ENCODE measurements at places on chromosomes 3 and 15.
A peak's percentile ranks its signal among the peaks of the same experiment; 100 is the strongest.

- no peak for DNase-seq
Observed at GRCh38 chr3:170765419-170766078, 104.4 kb downstream of the RPL22L1 start.

GRCh38 chr3:56955492-56956111 is 104.9 kb upstream of the SPATA12 start:
- no peak for DNase-seq

- DNase-seq, result no peak
Observed at GRCh38 chr3:49279376-49279775, 2.3 kb upstream of the C3orf62 start.

- no peak for DNase-seq
Observed at GRCh38 chr3:113439606-113440005, 1.7 kb downstream of the CFAP44 start.

- DNase-seq, result no peak
Observed at GRCh38 chr15:70142072-70142321, 44.3 kb upstream of the TLE3 start.

DNA sequence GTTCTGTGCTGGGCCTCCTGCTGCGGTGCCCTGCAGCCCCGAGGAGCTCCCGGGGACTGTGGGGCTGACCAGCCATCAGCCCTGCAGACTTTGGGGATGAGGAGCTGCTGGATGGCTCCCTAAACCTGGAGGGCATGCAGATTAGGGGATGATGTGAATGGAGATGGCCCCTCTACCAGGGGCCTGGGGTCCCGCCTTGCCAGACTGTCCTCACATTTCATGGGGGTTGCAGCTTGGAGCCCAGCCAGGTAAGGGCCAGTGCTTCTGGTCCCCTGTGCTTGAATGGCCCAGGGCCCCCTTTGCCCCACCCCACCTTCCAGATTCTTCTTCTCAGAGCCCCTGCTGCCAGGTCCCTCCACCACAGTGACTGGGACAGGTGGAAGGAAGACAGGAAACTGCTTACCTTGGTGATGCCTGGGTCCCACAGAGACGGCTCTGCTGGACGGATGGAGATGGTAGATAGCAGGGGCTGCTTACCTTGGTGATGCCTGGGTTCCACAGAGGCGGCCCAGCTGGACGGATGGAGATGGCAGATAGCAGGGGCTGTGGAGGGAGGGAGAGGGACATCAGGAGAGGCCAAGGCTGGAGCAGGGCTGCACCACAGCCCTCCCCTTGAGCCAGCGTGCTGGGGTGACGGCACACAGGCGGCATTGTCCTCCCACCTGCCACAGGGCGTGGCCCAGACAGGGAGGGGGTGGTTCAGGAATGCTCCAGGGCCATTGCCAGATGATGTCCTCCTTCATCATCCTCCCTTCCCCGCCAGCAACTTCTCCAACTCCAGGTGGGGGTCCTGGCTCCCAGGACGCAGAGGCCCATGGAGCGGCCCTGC is at the start of gene SPTBN5:
SPTBN5 (minus strand) TSS at position 632 of the 829 bp plus-strand sequence; CDS start at position 76, 556 bp downstream.
- no peak for DNase-seq

DNA sequence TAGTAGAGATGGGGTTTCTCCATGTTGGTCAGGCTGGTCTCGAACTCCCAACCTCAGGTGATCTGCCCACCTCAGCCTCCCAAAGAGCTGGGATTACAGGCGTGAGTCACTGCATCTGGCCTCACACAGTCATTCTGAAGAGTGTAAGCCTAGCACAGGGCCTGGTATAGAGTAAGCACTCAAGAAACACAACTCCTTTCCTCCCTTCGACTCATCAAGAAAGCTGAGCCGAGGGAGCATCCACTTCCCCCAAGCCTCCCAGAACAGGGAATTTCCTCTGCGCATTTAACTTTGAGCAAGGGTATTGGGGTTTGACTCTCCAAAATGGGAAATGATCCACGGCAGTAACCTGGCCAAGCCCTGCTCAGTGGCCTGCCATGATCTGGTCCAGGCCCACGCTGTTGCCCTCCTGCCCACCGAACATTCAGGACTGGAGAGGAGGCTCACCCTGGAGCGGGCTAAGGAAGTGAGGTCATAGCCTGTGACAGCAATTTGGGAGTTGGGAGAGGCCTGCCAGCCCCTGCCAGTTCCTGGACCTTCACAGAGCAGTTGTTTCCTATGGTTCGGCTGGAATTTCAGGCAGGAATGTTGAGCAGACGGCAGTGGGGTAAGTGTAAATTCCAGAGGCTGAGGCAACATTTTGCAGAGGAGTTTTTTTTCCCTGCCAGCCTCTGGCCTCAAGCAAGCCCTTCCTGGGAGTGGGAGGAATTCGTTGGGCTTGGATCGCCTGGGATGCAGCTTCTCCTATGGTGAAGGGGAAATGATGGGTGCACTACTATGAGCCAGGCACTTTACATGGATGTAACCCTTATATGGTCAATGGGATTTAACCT is 21.2 kb upstream of the SMAD3 start:
- no peak for DNase-seq

- DNase-seq, result no peak
Observed at GRCh38 chr3:4309491-4310128, 6.4 kb downstream of the SETMAR start.

GRCh38 chr15:70186152-70186551 is 88.4 kb upstream of the TLE3 start:
- DNase-seq, result no peak

GRCh38 chr3:26307192-26307591 is 315.4 kb upstream of the LRRC3B start:
- DNase-seq, result no peak

- DNase-seq, result no peak
Observed at GRCh38 chr3:62548528-62549205, 175.3 kb upstream of the FEZF2 start.

- DNase-seq, result no peak
Observed at GRCh38 chr15:98281130-98281529, 320.6 kb downstream of the ARRDC4 start.

DNA sequence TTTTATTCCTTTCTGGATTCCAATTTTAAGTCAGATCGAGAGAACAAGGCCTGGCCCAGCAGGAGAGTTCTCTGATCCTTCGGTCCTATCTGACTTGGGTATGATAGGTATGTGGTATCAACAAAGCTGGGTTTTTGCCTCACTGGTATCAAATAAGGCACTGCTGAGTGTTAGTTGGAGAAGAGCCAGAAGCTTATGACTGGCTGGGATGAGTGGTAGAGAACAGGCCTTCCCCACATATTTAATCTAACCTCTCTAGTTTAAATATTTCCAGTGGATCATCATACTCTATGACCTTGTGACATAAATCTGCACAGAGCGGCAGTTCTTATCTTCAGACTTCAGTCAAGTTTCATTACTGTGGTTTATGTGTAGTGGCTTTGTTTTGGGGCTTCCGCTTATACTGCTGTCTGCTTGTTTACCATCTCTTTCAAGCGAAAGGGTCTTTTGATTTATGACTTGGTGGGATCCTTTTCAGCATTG is 164.5 kb downstream of the PTPRG start:
- DNase-seq, result no peak

GRCh38 chr15:40846841-40847222 is 3.0 kb downstream of the SPINT1 start:
- no peak for DNase-seq

DNA sequence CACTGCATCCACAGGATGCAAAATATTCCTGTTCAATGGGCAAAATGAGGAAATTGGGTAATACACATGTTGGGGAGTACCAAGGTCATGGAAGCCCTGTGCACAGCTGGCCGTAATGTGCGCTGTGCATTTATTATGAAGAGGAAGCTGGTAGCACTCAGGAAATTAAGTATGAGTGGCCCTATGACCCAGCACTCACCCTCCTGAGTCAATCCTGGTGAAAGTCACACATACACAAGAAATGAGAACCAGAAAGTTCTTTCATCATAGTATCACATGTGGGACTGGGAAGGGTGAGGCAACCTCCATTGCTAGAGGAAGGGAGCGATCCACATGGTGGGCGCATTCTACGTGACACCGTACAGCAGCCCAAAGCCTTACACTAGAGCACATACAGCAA is 11.4 kb upstream of the PRR20G start:
- DNase-seq, result no peak

- no peak for DNase-seq
Observed at GRCh38 chr15:68025835-68026424, 28.2 kb upstream of the PIAS1 start.

GRCh38 chr15:61558172-61559136 is 329.4 kb upstream of the RORA start:
- DNase-seq, result no peak

GRCh38 chr3:98952404-98952803 is 50.9 kb upstream of the DCBLD2 start:
- DNase-seq, result no peak

- no peak for DNase-seq
Observed at GRCh38 chr15:71440489-71441110, 325.3 kb downstream of the THSD4 start.

- no peak for DNase-seq
Observed at GRCh38 chr3:138197524-138197923, 10.4 kb downstream of the ARMC8 start.

DNA sequence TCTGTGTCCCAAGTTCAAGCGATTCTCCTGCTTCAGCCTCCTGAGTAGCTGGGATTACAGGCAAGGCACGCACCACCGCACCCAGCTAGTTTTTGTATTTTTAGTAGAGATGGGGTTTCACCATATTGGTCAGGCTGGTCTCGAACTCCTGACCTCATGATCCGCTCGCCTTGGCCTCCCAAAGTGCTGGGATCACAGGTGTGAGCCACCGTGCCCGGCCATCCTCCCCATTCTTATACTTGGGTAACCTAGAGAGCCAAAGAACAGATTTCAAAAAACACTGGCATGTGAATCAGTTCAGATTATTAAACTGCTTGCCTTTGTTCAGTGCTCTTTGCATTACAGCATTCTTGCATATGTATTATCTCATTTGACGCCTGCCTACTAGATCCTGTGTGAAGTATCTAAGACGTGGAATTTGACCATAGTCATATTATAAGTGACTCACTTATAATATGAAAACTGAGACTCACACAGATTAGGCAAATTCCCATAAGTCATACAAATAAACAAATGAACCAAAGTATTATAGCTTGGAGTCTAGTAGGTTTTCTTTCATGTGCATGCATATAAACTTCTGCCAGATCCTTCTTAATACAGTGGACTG is 123.5 kb downstream of the UNC13C start:
- DNase-seq, result no peak

DNA sequence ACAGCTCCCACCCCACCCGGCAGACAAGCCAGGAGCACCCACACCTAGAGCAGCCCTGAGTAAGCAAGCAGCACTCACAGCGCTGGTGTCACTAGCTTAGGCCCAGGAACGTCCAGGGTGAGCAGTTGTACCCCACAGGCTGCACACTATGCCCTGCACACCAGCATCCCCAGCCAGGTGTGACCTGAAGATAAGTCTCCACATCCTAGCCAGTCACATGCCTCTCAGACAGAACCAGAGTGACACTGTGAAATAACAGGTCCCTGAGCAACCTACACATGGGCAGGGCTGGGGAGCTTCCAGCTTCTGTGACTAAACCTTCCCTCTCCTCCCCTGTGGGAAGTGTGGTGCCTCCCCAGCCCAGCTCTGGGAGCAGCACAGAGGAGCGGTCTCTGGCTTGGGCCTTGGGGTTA is 253.6 kb downstream of the UACA start:
- DNase-seq, result no peak

GRCh38 chr3:179977356-179977755 is 59.4 kb downstream of the PEX5L start:
- no peak for DNase-seq

GRCh38 chr3:78506581-78507195 is 1261.1 kb downstream of the ROBO1 start:
- DNase-seq, result no peak

DNA sequence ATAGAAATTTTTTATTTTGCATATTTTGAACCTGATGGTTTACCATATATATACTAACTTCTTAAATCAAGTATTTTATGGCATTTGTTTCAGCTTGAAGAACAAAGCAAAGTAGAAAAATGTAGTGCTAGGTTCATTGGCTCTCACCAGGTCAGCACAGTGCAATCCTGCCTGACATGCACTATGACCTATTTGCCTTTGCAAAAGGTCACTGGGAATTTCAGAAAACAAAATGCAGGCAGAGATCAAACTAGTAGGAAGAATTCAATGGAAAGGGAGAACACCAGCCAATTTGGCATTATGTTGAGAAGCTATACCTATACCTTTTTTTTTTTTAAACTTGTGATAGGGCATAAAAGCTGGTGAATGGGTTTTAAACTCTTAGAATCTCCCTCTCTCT is 329.8 kb upstream of the SGO1 start:
- DNase-seq, result no peak

DNA sequence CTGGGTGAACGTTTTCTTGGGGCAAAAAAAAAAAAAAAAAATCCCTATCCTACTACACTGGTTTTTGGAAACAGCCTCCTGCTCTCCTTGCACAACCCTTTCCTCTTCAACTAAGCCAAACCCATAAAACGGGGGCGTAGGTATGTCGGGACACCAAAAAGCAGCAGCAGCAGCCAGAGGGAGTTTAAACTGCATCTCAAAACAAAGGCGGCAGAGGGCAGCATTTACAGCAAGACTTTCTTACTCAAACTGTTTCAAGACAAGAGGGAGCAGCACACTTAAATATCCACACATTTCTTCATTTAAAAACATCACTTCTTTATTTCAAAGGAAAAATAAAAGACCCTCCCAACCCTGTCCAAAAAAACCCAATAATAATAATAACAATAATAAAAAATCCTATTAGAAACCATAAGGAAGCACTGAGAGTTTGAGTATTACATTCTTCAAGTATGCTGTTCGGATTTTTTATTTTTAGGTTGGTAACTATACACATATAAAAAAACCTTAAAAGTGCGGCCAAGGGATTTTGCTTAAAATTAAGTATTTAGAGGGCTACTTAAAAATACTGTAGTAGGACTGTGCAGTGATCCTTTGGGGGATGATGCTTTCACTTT is 43.9 kb upstream of the PLXND1 start:
- peak; percentile 64 for DNase-seq

GRCh38 chr3:45940781-45941365 is 2.4 kb upstream of the CXCR6 start:
- DNase-seq, result no peak

GRCh38 chr3:30078736-30079135 is 527.7 kb upstream of the TGFBR2 start:
- DNase-seq, result no peak

DNA sequence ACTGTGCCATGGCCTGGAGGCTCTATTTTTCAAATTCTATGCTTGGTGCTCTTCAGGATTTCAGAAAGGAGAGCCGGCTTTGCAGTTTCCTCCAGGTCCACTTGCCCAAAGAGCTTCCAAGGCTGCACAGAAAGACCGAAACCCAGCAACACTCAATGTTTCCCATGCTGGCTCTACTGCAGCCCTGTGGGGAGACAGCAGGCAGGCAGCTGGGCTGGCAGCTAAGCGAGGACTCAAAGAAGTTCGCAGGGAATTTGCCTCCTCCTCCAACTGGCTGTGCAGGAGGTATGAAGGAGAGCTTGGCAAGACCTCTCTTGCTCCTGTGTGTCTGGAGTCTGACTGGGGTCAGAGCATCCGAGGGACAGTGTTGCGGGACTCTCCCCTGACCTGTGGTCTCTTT is 17.4 kb upstream of the ITGA11 start:
- DNase-seq, result no peak

- DNase-seq, result no peak
Observed at GRCh38 chr15:83422541-83422940, 24.6 kb upstream of the SH3GL3 start.
